ENCODE measurements at places on chromosomes 4 and X.
A peak's percentile ranks its signal among the peaks of the same experiment; 100 is the strongest.

DNA sequence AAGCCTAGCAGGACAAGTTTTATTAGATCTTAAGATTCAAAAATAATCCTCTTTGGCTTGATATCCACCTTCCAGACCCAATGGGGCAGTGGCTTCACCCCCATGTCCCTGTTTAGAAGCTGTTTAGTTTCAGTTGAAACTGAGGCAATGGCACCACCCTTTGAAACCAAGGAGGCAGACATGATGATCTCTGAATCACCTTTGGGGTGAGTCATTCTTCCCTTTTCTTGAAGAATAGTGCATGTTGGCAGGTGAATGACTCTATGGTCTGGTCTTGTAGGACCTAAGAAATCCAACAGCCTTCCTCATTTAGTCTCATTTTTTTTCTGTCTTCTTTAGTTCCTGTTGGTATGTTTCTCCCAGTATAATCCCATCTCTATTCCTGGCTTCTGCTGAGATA, 29.5 kb upstream of the BMP15 start:
- DNase-seq: peak; percentile 2

DNA sequence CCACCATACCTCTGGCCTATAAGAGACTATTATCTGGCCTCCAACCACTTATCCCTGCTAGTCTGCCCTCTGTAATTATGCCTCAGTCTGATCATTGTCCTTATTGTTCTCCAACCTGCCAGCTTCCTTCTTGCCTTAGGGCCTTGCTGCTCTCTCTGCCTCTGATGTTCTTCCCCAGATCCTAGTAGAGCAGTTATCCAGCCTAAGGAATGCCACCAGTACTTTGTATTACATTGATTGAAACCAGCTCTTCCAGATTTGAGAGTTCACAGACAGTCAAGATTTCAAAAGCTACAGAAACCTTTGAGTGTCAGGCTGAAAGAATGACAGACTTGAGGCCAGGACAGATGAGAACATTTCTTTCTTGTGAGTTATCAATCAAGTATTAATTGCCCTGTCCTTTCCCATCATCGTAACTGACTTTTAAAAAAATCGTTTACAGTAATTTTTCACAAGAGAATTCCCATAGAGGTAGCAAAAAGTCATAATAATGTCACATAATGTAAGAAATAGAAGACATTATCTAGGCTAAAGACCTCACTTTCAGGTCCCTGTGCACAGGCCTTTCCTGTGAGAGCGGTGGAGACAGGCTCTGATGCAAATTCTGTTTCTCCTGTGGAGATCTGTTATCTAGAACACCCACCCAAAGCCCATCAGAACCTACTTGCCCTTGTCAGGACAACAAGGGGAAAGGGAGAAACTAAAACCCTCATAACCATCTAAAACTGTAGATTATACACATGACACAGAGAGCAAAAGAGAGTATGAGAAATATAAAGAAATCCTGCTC, 64.1 kb upstream of the GUCY1A1 start:
- DNase-seq: no peak

DNA sequence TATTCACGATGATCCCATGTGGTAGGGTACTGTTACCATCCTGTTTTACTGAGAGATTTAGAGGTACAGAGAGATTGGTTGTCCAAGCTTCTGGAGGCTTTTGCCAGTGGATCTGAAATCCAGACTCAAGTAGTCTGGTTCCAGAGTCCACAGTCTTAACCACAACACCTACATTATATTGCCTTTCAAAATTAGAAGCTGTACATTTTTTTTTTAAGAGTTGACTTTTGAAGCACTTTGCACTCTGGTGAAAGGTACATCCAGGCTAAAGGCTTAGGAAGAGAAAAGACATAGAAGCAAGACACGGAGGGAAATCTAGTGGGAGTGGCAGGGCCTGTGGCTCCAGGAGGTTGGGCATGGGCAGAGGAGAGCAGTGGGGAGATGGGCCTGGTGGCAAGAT, 122.1 kb downstream of the AFF1 start:
- no peak for DNase-seq

DNA sequence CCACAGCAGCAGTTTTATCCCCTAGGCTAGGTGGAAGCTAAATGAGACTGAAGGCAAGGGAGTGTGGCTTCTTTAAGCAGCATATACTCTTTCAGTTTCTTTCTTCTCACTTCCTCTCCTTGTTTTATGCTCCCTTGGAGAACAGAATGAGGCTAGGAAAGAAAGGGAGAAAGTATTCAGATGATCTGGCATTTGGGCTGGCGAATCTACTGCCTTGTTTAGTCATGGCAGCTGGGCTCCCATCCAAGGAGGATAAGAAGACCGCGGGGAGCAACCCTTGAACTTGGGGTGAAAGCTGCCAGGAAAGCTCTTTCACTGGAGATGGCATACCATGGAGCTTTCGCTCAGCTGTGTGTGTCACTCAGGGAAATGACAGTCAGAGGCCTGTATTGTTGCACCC, 72.1 kb downstream of the ARHGEF38 start:
- no peak for DNase-seq

- no peak for DNase-seq
Observed at GRCh38 chrX:100296183-100296753, 113.8 kb downstream of the PCDH19 start.

- DNase-seq: no peak
Observed at GRCh38 chr4:140735317-140735716, 20.9 kb downstream of the TBC1D9 start.

GRCh38 chr4:147492306-147492705, 11.4 kb downstream of the EDNRA start:
- DNase-seq: no peak

DNA sequence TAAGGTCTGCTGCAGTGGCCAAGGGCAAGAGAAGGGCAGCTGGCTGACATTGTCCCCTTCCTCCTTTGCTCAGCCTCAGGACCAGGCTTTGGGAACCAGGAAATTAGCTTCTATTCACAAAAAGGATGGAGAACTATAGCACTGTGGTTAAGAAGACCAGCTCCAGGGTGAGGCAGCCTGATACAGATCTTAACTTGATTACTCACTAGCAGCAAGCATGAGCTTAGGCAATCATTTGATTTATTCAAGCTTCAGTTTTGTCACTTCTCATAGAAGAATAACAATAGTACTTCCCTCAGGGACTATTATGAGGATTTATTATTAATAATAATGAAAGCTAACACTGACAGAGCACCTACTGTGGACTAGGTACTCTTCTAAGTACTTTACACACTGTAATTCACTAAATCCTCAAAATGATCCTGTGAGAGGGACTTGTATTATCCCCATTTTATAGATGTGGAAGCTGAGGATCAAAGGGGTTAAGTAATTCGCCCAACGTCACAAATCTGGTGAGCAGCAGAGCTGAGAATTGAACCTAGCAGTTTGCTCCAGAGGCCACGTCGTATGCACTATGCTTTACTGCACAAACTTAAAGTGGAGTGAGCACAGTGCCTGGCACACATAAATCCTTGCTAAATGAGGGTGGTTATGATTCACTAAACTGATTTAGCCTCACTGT, 130.4 kb upstream of the PAK3 start:
- no peak for DNase-seq

GRCh38 chrX:18348047-18348446, 6.4 kb downstream of the SCML2 start:
- DNase-seq: no peak

- DNase-seq: no peak
Observed at GRCh38 chrX:21905313-21905712, 35.2 kb upstream of the SMS start.

DNA sequence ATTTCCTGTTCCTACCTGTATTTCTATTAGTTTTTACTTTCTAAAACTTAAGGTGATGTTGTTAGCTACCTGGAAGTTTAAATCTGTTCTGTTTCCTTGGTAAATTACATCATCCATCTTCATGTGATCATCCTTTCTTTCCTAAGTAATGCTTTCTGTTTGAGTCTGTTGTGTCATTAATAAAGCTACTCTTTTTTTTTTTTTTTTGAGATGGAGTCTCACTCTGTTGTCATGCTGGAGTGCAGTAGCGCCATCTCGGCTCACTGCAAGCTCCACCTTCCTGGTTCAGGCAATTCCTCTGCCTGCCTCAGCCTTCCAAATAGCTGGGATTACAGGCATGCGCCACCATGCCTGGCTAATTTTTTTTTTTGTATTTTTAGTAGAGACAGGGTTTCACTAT, 73.3 kb downstream of the FIP1L1 start:
- DNase-seq: no peak

DNA sequence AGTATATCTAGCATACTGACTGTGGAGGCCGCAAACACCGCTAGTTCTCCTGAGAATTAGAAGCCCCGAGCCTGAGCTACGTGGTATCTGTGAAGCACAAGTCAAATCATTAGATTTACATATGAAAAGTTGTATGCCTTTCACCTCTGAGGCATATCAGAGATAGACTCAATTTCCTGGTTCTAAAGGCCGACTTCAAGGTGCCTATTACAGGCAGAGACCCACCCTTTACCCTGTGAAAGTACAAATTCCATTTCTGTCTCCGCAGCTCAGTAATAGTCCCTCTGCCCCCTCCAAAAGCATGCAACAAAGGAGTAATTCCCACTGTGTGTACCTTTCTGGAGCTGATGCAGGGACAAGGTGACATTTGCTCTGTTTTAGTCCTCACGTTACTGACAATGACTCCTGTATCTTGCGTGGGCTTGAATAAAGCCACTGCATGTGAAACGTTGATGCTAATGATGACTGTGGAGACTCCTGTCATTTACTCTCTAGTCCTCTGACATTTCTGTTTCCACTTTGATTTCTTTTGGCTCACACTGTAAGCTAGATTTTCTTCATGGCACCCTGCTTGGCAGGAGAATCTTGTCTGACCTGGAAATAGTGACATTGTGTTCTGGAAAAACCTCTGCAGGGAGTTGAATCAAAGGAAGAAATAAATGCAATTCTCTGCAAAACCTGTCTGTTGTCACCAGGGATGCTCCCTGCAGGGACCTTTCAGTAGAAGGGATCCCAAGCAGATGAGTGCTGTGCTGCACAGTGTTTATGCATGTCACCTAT, 273.2 kb upstream of the EMCN start:
- no peak for DNase-seq

DNA sequence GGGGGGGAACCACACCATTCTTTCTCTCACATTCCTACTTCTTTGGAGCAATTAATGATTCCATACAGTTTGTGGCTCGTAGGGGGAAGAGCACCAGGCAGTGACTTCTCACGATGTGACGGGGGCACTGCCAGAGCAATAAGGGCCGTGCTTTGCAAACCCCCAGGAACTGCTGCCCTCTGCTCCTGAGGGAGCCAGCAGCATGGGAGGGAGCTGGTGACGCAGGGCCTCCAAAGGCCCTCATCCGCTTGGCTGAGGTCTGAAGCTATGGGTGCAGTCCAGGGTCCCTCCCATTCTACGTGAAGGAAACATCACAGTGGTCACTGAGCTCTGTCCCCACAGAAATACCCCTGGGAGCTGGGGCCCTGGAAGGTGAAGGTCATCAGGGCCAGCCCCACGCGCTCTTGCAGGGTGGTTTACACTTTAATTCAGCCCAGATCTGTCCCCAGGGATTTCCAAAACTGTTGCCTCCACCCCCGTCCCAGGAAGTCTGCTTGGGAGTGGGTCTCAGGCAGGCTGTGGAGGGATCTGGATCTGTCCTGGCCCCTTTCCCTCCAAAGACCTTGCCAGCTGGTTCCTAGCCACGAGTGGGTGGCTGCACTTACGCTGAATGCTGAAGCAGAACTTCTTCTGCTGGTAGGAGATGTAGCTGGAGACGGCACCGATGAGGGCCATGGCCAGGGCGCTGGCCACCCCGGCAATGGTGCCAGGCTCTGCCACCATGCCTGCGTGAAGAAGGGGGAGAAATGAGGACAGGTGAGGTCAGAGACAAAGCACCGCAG, 82.6 kb downstream of the MTMR1 start:
- no peak for DNase-seq

- DNase-seq: no peak
Observed at GRCh38 chr4:79431839-79432238, 23.8 kb upstream of the GK2 start.

GRCh38 chr4:124955476-124955875, 242.9 kb upstream of the ANKRD50 start:
- DNase-seq: no peak

DNA sequence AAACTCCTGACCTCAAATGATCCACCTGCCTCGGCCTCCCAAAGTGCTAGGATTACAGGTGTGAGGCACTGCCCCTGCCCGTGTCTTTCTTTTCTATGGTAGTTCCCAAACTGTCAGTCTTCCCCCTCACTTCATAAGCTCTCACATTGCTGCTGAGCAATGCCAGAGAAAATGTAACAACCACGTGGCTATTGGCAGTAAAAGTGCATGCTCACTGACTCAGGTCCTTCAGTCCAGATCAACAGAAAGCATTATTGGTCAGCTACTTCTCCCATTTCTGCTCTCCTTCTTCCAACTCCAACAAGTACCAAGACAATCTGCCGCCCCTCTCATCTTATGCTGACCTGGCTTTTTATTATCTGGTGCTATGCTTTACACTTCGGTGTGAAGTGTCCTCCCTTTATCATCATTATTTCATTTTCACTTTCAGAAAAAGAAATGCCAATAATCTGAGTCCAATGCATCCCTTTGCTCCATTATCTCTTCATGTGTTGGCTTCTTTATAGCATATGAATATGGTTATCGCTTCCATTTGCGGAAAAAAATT, 133.8 kb upstream of the UGT8 start:
- no peak for DNase-seq

GRCh38 chrX:11287505-11287904, 5.7 kb upstream of the AMELX start:
- no peak for DNase-seq

DNA sequence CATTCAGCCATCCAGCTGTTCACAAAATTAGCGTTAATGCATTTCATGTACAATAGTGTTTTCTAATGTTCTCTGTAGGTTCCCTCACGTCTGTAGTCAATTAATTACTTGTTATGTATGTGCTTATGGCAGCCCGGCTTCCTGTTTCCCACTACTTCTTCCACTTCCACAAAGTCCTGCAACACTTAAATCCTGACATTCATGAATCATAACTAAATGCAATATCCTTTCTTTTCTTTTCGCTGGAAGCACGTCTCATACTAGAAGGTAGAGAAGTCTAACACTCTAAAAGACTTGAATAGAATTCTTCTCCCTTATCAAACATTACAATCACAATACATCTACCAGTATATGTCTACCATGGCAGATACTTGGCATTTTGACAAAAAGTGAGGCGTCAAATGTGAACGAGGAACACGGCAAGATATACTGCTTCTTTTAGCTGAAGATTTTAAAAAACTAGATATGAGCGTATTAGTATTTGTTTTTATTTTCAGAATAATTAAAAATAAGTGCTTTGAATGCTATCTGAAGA, 239.0 kb upstream of the DIAPH2 start:
- no peak for DNase-seq
